ENCODE measurements at places on chromosomes 3 and 15. TPM values are rescaled to one million over a fixed set of nuclear protein-coding genes. Genes with fewer than 3 reads are reported as not detected.

DNA sequence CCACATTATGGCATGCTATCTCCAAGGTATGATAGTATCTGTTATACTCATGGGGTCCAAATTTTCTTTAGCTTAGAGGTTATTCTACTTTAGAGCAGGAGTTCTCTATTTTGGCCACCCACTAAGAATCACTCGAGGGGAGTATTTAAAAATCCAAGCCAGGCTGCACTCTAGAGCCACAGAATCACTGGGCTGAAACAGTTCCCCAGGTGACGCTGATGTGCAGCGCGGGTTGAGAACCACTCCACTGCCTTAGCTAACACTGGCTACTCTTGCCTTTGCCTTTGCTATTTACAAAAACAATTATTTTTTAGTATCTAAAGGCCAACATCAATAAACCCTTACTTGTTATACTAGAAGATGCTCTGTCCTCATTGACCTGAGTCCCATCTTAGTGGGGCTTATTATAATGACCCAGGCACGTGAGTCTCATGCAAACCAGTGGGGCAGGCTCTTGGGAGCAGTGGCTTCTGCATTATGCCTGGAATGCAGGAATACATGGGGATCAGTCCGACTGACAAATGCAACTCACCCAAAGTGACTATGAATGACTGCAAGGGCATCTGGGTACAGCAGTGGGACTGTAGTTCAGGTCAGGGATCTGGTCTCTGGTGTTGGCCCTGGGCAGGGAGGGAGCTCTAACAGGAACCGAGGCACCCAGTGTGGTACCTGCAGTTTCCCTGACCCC is 21.7 kb upstream of the CGNL1 start:
- no peak for DNase-seq

- DNase-seq = peak; percentile 34
These were observed 29.0 kb upstream of the BCL6 start for GRCh38 chr3:187774185-187774789.

DNA sequence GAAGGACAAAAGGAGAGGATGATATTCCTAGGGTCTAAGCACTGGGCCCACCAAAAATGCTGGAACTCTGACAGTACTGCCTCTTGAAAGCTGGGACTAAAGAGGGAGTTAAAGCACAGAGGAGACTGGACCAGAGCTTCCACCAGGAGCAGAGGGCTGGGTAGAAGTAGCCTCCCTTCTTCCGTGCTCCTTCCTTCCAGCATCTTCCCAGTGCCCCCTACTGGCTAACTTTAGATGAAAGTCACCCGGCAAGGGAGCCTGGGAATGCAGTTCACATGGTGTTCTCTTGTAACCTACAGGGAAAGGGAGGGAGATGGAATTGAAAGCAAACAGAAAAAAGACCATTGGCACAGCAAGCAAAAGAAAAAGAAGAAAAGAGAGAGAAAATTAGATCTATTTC is 106.1 kb upstream of the COL8A1 start:
- peak; percentile 24 for DNase-seq

- no peak for DNase-seq
These were observed 347.5 kb downstream of the CNTN4 start for GRCh38 chr3:2446146-2446545.

GRCh38 chr15:44676676-44677075 is 13.2 kb upstream of the SPG11 start:
- no peak for DNase-seq

GRCh38 chr3:152480282-152480953 is 211.7 kb downstream of the MBNL1 start:
- DNase-seq = no peak

- no peak for DNase-seq
These were observed 6.6 kb downstream of the PPCDC start for GRCh38 chr15:75030023-75030413.

GRCh38 chr15:89409184-89410038 is 74.8 kb upstream of the POLG start:
- no peak for DNase-seq

DNA sequence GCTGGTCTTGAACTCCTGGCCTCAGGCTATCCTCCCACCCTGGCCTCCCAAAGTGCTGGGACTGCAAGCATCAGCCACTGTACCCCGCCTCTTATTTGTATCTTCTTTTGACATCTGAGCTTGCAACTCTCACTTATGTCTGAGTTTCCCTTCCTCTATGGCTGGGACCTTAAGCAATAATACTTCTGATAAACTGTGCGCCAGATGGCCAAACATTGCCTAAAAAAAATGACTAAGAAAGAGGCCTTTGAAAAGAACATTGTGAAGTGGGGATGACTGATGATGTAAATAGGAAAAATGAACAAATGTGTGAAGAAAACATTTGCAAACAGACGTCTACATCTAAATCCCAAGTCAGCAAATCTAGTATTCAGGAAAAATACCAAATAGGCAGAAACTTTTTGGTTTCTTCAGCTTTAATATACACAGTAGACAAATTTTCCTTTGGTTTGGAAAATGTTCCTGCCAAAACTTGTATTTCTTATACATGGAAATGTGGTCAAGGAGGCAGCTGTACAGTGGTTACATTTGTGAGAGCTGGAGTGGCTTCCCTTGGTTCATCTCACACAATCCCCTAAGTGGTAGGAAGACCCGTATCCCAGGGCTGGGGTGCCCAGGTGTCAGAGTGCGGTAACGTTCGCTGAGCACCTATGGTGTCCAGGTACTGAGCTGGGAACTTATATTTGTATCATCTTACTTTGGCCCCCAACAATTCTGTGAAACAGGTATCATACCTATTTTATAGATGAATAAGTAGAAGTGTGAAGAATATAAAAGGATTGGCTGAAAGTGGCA is 11.6 kb upstream of the TFRC start:
- DNase-seq = peak; percentile 25

DNA sequence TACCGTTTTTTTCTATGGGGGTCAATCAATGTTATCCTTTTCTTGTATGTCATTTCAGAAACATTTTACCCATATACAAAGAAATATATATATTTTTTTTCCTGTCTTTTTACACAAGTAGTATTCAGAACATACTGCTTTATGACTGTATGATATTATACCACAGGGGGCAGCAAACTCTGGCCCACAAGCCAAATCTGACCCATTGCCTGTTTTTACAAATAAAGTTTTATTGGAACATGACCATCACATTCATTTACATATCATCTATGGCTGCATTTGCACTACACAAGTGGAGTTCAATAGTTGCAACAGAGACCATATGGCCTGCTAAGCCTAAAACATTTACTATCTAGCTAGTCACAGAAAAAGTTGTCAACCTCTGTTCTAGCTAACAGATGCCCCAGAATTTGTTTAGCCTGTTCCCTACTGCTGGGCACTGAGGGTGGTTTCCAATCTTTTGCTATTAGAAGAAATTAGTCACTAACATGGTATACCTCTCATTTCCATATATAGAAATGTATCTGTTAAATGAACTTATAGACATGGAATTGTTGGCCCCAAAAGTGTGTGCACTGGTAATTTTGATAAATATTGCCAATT is 57.7 kb downstream of the BFSP2 start:
- DNase-seq = peak; percentile 64

DNA sequence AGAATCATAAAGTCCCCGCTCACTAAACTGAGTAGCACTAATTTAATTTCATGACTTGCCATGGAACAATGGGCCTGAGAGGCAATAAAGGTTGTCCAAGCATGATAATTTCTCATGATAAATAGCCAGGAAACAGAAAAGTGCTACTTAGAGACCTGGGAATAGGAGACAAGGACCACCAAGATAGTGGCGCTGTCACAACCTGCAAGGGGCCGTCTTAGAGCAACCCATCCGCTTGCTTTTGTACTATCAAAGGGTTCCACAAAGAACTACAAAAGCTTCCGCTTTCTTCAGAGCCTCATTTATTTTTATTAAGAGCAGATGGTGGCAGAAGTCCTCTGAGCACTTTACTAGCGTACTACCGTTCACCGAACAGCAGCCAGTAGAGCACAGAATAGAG is 421.7 kb upstream of the GRM7 start:
- no peak for DNase-seq

DNA sequence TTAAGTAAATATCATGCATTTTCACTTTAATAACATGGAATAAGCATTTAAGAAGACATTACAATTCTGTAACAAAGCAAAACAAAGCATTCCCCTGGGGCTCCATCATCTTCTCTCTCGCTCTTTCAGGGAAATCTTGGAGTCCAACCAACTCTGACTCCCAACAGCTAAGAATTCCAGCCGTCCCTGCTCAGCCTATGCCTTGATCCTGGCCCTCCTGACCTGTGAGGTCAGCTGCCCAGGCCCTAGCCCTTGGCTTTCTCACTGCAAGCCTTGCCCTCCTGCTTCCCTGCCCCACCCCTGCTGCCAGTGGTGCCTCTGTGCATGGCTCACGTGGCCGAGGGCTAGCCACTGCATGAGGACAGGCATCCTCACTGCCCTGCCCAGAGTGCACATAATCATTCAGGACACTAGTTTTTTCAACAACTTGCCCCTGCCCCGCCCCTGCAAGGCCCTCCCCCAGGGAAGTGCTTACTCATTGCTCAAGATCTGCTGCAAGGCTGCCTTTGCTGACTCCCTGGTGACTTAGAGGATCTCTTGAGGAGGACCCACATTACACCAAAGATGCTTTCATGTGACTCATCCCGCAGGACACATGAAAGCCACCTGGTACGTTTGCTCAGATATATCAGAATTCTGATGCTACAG is 37.6 kb downstream of the MTMR10 start:
- DNase-seq = no peak

DNA sequence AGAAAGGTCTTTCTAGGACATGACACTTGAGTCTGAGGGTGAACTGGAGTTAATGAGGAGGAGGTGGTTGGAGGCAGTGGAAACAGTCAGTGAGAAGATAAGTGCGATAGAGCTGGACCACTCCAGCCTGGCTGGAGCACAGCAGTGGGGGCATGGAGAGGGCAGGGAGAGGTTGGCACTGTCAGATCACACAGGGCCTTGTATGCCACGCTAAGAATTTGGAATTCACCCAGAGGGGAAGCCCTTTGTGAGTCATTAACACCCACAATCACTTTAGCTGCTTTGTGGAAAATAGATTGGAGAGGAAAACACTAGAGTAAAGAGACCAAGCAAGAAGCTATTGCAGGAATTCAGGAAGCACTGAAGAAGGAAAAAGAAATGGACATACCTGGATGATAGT is 83.3 kb downstream of the ZNF621 start:
- DNase-seq = no peak

DNA sequence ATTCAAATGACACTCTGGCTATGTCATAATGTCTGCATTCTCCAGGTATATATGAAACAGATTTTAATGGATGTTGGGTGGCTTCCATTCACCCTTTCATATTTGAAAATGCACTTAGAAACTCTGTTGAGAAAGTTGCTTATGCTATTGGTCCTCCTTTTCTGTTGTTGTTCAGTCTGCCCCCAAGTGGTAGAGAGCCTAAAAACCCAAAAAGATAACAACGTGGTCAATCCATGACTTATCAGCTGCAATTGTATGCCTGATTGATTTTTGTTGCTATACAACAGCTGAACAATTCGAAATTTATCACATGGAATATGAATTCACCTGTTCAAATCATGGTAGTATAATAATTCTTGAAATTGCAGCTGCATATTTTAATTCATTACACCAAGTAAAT is 279.8 kb downstream of the ROBO2 start:
- peak; percentile 1 for DNase-seq

GRCh38 chr3:184358124-184358767 is 3.2 kb downstream of the CLCN2 start:
- no peak for DNase-seq

- no peak for DNase-seq
These were observed 4.8 kb upstream of the PHGR1 start for GRCh38 chr15:40345867-40346578.

DNA sequence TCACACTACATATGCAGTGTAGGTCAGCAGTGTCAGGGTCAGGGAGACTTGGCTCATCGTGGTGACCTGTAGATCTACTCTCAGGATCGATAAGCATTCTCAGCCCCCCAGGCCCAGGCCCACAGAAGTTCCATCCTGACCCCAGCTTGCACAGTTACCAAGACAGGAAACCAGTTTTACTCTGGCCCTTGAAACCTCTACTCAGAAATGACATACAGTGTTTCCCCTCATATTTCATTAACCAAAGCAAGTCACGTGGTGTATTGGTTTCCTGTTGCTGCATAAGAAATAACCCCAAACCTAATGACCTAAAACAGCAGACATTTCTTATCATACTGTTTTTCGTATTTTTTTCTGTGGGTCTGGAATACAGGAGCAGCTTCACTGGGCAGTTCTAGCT is 242.2 kb downstream of the SLCO3A1 start:
- DNase-seq = no peak

GRCh38 chr3:78659386-78659987 is 1108.3 kb downstream of the ROBO1 start:
- DNase-seq = peak; percentile 54

- no peak for DNase-seq
These were observed 22.2 kb upstream of the ZNF80 start for GRCh38 chr3:114259566-114259965.

GRCh38 chr3:149134575-149134974 is 5.1 kb downstream of the HPS3 start:
- no peak for DNase-seq

The ECE2 gene
- not detected for total RNA-seq

The CEP63 gene
- total RNA-seq = 49.0 TPM

The ISLR2 gene
- not detected for total RNA-seq

The PIERCE2 gene
- total RNA-seq = 3.1 TPM

The SEMA3G gene
- total RNA-seq = not detected

The SLC41A3 gene
- 31.9 TPM for total RNA-seq

The CELF6 gene
- not detected for total RNA-seq

The DOCK3 gene
- total RNA-seq = not detected

The RBP2 gene
- not detected for total RNA-seq

The ABHD14A gene
- total RNA-seq = 8.9 TPM

The PPP1R14D gene
- total RNA-seq = not detected

The TNFAIP8L3 gene
- total RNA-seq = not detected

The CTDSPL gene
- not detected for total RNA-seq
